ENCODE measurements at places on chromosomes 6 and 20.

DNA sequence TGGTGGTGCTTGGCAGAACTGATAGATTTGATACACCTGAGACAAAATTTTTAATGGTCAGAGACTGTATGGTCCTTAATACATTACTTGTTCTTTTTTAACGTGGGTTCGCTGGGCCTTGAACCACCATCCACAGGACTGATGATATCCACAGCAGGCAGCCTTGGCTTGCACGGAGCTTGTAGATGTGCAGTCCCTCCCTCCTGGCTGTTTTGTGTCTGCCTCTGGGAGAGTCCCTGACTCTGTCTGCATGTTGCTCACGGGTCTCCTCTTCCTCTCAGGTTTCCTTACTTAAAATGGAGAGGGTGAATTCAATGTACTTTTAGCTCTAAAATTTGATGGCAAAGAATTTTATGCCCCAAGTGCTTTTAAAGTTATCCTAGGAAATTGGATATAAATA, 17.5 kb downstream of the KIF25 start:
- DNase-seq = no peak

DNA sequence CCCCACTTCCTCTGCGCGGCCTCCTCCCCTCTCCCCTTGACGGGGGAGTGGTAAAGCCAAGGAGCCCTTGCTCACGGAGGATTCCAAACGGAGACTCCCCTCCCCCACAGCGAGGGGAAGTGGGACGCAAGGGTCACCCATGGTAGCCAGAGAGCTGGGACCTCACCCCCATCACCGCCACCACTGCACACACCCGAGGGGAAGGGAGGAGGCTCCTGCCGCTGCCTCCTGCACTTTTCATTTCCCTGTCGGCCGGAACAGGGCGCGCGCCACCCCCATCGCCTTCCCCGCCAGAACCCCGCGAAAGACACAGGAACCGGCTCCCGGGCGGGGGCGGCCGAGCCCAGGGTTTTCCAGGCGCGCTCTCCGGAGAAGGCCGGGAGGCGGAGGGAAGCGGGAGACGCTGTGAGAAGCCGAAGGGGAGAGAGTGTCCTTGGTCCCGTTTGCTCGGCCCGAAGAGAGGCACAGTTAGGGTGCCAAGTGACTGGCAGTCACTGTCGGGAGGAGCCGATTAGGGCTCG, 789 bp downstream of the CCND3 start:
- no peak for DNase-seq

- no peak for DNase-seq
Observed at GRCh38 chr6:157927011-157927410, 54.7 kb upstream of the SYNJ2 start.

- no peak for DNase-seq
Observed at GRCh38 chr20:3436864-3437574, 29.6 kb upstream of the DNAAF9 start.

- DNase-seq = no peak
Observed at GRCh38 chr20:6051505-6051904, 2.4 kb downstream of the LRRN4 start.

DNA sequence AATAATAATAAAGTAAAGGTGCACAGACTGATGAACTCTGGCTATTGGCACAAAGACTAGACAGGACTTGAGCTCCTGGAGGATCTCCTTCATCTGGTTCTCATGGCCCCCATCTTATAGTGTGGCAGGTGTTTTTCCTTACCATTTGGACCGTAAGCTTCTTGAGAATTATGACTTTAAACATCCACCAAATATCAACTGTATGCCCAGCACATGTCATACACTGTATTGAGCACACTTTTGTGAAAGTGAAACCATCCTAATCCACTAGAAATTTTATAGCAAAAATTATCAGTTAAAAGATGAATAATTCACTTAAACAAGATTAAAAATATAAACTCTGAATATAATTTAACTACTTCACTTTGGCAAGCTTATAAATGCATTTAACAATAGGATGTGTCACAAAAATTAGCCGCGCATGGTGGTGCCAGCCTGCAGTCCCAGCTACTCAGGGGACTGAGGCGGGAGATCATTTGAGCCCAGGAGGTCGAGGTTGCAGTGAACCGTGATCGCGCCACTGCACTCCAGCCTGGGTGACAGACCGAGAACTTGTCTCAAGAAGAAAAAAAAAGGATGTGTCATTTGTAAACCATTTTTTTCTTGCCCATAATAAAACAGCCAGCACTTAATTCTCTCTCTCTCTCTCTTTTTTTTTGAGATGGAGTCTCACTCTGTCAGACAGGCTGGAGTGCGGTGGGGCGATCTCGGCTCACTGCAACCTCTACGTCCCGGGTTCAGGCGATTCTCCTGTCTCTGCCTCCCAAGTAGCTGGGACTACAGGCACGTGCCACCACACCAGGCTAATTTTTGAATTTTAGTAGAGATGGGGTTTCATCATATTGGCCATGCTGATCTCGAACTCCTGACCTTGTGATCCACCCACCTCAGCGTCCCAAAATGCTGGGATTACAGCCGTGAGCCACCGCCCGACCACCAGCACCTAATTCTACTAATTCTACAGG, 9.1 kb downstream of the HIVEP2 start:
- no peak for DNase-seq

GRCh38 chr6:129685662-129686031, 24.3 kb downstream of the ARHGAP18 start:
- DNase-seq = no peak

DNA sequence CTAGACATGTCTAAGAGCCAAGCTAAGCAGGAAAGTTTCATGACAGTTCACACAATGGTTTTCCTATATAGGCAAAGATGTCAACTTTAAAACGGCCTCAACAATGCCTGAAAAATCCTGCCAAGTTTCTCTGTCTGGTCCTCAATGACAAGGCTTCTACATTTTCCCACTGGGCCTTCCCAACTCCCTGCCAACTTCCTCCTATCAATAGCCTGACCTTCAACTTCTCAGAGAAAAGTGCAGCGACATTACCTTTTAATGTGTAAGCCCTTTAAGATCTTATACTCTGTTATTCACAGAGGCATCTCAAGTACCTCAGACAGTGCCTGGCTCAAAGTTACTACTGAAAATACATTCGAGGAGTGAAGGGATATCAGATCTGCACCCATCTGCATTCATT, 56.2 kb upstream of the BTBD3 start:
- DNase-seq = no peak

DNA sequence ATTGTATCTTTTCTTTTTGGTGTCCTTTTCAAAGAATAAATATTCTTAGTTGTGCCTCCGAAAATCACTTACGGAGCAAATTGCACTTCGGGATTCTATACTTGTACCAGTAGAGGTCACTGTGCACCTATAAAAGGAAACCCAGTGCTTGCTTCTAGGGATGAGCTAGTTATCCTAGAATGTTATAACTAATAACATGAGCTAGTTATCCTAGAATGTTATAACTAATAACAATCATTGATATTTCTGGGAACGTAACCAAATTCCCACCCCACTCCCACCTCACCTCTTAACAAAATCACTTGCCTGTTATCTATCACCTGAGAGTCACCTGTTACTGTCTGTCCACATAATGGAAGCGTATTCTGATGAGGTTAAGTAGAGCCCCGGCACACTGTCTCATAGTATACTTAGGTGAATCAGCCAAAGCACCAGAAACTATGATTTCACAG, 126.9 kb upstream of the TIAM2 start:
- peak; percentile 29 for DNase-seq
